T-helper 1 cell treated with Interleukin-12 subunit alpha and Interleukin-12 subunit beta and Interleukin-4 antibody, amounts not matched to agents 30 ng/mL and 1 ng/mL, for 36 hours (primary cell): ENCODE measurements at places on chromosomes 7 and 10. TPM values are rescaled to one million over a fixed set of nuclear protein-coding genes. Genes with fewer than 3 reads are reported as not detected.

VENTX gene
- total RNA-seq: not detected in 2 replicates

WIPF3 gene
- not detected in 2 replicates for total RNA-seq

ATE1 gene
- 25.7 and 26.4 TPM in 2 replicates for total RNA-seq

PRKG1 gene
- total RNA-seq: not detected in 2 replicates

C10orf143 gene
- total RNA-seq: 2.7 and 4.4 TPM in 2 replicates

SSC4D gene
- 0.17 and 0.44 TPM in 2 replicates for total RNA-seq

VPS37D gene
- total RNA-seq: 0.15 and 0.27 TPM in 2 replicates

THSD7A gene
- total RNA-seq: not detected in 2 replicates

CALCR gene
- not detected in 2 replicates for total RNA-seq

LRRC18 gene
- total RNA-seq: not detected in 2 replicates
